Lower lobe of right lung (tissue), 2 donors: ENCODE measurements at places on chromosomes 1 and 21. TPM values are rescaled to one million over a fixed set of nuclear protein-coding genes. Genes with fewer than 3 reads are reported as not detected.

GRCh38 chr1:82273816-82274215 lies 473.1 kb downstream of the ADGRL2 start:
- H3K27me3 ChIP-seq, result no peaks in the 10 kb centered on the region
- DNase-seq, result no peak
- no peaks in the 10 kb centered on the region for H3K36me3 ChIP-seq
- H3K4me1 ChIP-seq, result no peaks in the 10 kb centered on the region

- no peak overlapping the region for H3K4me3 ChIP-seq
- H3K4me1 ChIP-seq, result no peaks in the 10 kb centered on the region
- no peaks in the 10 kb centered on the region for H3K36me3 ChIP-seq
- no peaks in the 10 kb centered on the region for H3K27me3 ChIP-seq
- no peak overlapping the region for H3K27ac ChIP-seq
- DNase-seq, result no peak
Measured at GRCh38 chr1:29557701-29558600, 321.6 kb downstream of the PTPRU start.

- H3K27ac ChIP-seq, result no peak overlapping the region
- no peak for DNase-seq
- H3K4me3 ChIP-seq, result no peak overlapping the region
- no peaks in the 10 kb centered on the region for H3K27me3 ChIP-seq
- no peaks in the 10 kb centered on the region for H3K36me3 ChIP-seq
Measured at GRCh38 chr1:231938211-231938610, 311.6 kb downstream of the DISC1 start.

DNA sequence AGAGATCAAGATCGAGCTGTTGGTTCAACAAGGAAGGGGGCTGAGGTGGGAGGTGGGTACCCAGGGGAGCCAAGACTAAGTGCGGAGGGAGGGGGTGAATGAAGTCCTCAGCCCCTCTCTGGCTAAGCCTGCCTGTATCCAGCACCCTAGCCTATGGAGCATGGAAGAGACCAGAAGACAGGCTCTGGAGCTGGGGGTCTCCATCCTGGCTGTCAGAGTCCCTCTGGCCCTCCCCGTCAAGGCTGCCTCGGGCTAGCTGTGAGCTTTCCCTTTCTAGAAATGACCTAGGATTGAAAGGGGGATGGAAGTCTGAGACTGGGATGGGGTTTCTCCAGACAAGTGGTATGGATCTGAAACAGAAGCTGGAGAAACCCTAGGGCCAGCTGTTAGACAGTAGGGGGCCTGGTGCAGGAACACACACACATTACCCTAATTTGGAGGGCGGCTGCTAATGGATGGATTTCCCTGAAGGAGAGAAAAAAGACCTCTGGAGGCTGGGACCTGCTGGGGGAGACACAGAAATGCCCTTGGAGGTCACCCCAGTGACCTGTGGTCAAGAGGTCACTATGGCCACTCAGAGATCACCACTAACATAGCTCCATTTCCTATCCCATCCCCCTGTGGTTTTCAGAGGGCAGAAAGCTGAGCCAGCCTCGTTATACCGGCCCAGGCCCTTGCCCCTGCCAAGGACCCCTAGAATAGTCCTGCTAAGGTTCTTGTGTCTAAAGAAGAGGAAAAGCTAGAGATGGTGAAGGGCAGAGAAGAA lies 107.8 kb downstream of the TMEM53 start:
- H3K27me3 ChIP-seq, result no peaks in the 10 kb centered on the region
- DNase-seq, result no peak
- no peak overlapping the region for H3K27ac ChIP-seq
- H3K4me1 ChIP-seq, result no peaks in the 10 kb centered on the region
- H3K4me3 ChIP-seq, result no peak overlapping the region

DNA sequence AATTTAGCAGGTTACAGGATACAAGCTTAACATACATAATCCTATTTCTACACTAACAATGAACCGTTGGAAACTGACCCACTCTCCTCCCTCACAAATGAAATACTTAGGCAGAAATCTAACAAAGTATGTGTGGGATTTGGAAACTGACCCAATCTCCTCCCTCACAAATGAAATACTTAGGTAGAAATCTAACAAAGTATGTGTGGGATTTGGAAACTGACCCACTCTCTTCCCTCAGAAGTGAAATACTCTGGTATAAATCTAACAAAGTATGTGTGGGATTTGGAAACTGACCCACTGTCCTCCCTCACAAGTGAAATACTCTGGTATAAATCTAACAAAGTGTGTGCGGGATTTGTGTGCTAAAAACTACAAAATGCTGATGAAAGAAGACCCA lies 60.3 kb downstream of the TRAF5 start:
- no peaks in the 10 kb centered on the region for H3K27me3 ChIP-seq
- H3K36me3 ChIP-seq, result peaks cover under 1% of the 10 kb centered on the region
- no peak overlapping the region for H3K4me3 ChIP-seq
- peaks cover 9% of the 10 kb centered on the region for H3K4me1 ChIP-seq
- H3K27ac ChIP-seq, result no peak overlapping the region

DNA sequence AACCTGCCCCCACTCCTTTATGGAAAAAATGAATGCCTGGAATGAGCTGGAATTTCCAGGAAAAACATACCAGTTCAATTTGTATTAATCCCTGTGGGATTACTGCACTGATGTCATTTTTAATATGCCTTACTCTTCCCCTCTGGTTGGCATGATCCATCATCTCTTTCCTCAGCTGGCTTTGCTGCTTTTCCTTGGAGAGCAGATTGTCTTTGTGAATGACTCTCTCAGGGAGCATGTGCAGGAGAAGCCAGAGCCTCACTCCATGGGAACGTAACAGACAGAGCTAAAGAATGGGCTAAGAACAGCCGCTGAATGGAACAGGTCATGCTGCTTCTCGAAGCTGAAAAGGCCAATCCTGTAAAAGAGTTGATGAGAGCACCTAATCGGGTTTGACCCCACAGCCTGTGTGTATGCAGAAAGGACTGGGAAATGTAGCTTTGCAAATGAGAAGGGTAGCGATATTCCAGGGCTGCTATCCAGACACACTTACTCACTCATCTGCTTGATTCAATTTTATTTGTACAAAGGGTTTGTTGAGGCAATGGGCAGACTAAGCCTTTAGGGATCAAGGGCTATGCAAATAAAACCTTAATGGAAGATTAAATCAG lies 20.7 kb downstream of the PHC2 start:
- H3K4me3 ChIP-seq, result no peak overlapping the region
- no peak overlapping the region for H3K27ac ChIP-seq
- no peaks in the 10 kb centered on the region for H3K27me3 ChIP-seq
- H3K36me3 ChIP-seq, result no peaks in the 10 kb centered on the region

DNA sequence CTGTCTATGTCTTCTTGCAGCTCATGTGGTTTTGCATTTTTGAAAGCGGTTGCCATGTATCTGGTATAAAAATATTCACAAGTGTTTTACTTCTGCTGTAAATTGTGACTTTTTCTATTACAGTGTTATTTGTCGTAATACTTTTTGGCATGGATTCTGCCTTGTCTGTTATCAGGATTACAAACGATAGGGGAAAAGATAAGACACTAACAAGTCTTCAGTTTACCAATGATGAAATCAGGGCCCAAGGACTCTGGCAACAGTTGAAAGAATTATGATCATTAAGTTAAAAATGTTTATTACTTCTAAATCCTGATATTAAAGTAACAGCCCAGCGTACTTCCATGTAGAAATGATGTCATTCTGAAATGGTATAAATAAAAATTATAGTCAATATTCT lies 298.8 kb downstream of the KIF26B start:
- no peak for DNase-seq
- no peak overlapping the region for H3K27ac ChIP-seq
- no peaks in the 10 kb centered on the region for H3K4me1 ChIP-seq
- H3K36me3 ChIP-seq, result no peaks in the 10 kb centered on the region
- no peaks in the 10 kb centered on the region for H3K27me3 ChIP-seq

The VWA5B1 gene
- total RNA-seq, result 0.30 TPM

DNA sequence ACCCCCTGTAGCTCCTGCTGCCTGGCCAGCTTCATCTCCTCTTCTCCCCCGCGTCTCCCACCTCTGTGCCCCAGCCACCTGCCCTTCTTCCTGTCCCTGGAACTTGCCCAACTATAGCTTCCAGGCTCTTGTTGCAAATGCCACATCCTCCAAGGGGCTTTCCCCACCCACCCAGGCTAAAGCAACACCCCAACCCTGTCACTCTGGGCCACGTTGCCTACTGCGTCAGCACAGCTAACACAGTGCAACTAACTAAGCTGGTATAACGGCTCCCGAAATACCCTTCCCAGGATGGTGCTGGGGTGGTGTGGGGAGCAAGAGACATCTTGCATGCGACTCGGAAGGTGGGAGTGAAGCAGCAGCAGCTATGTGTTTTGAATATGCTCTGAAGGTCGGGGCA lies 19.7 kb downstream of the CAMK2N1 start:
- no peaks in the 10 kb centered on the region for H3K36me3 ChIP-seq
- no peak overlapping the region for H3K27ac ChIP-seq
- peaks cover 5% of the 10 kb centered on the region for H3K27me3 ChIP-seq
- H3K4me3 ChIP-seq, result no peak overlapping the region
- no peaks in the 10 kb centered on the region for H3K4me1 ChIP-seq

DNA sequence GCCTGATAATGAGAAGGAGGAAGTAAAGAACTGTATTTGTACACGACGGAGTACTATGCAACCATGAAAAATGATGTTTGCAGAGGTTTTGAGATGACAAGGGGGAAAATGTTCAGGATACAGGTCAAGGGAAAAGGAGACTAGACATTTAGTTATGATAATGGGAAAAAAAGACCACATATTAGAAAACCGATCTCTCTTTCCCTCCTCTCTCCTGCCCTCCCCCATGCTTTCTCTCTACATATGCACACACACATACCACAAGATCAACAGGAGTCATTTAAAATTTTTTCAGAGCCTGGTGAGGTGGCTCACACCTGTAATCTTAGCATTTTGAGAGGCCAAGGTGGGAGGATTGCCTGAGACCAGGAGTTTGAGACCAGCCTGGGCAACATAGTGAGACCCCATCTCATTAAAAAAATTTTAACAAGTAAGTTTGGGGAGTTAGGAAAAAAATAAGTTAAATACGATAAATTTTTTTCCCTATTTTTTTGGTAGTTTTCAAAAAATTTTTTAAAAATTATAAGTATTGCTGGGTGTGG lies 44.5 kb downstream of the ECE1 start:
- no peaks in the 10 kb centered on the region for H3K27me3 ChIP-seq
- no peaks in the 10 kb centered on the region for H3K4me1 ChIP-seq
- no peak for DNase-seq
- H3K36me3 ChIP-seq, result peaks cover 82% of the 10 kb centered on the region

The CD244 gene
- 4.5 TPM for total RNA-seq

- no peaks in the 10 kb centered on the region for H3K4me1 ChIP-seq
- no peak overlapping the region for H3K27ac ChIP-seq
- H3K4me3 ChIP-seq, result no peak overlapping the region
- H3K36me3 ChIP-seq, result no peaks in the 10 kb centered on the region
- no peak for DNase-seq
- H3K27me3 ChIP-seq, result no peaks in the 10 kb centered on the region
Measured at GRCh38 chr1:242689378-242689777, 164.9 kb upstream of the PLD5 start.

- peak within 1 kb of the TSS; percentile 76 for H3K4me3 ChIP-seq
- H3K4me1 ChIP-seq, result peaks cover 11% of the 10 kb centered on the region
- H3K36me3 ChIP-seq, result no peaks in the 10 kb centered on the region
- peak; percentile 51 for DNase-seq
- H3K27me3 ChIP-seq, result peaks cover 9% of the 10 kb centered on the region
- H3K27ac ChIP-seq, result peak within 1 kb of the TSS; percentile 91
Measured at GRCh38 chr1:81800695-81801650, at the start of gene ADGRL2. Gene ADGRL2 (plus strand): TSS chr1:81800934. CDS start chr1:81836985, 36,051 bp downstream.

- H3K27ac ChIP-seq, result no peak overlapping the region
- no peak for DNase-seq
- H3K27me3 ChIP-seq, result peaks cover 42% of the 10 kb centered on the region
- no peaks in the 10 kb centered on the region for H3K36me3 ChIP-seq
- H3K4me1 ChIP-seq, result no peaks in the 10 kb centered on the region
Measured at GRCh38 chr1:18542351-18542750, 61.6 kb downstream of the KLHDC7A start.

- no peaks in the 10 kb centered on the region for H3K36me3 ChIP-seq
- H3K27ac ChIP-seq, result no peak overlapping the region
- peak; percentile 79 for DNase-seq
- no peaks in the 10 kb centered on the region for H3K4me1 ChIP-seq
Measured at GRCh38 chr1:158285756-158286241, 3.9 kb upstream of the CD1C start.

GRCh38 chr21:43743947-43744346 lies 25.0 kb downstream of the PDXK start:
- H3K27ac ChIP-seq, result no peak overlapping the region
- no peak for DNase-seq
- H3K27me3 ChIP-seq, result no peaks in the 10 kb centered on the region
- H3K4me3 ChIP-seq, result no peak overlapping the region
- H3K36me3 ChIP-seq, result peaks cover 75% of the 10 kb centered on the region

GRCh38 chr1:80540149-80540548 lies 1260.6 kb upstream of the ADGRL2 start:
- H3K4me3 ChIP-seq, result no peak overlapping the region
- no peaks in the 10 kb centered on the region for H3K4me1 ChIP-seq
- H3K27me3 ChIP-seq, result no peaks in the 10 kb centered on the region

DNA sequence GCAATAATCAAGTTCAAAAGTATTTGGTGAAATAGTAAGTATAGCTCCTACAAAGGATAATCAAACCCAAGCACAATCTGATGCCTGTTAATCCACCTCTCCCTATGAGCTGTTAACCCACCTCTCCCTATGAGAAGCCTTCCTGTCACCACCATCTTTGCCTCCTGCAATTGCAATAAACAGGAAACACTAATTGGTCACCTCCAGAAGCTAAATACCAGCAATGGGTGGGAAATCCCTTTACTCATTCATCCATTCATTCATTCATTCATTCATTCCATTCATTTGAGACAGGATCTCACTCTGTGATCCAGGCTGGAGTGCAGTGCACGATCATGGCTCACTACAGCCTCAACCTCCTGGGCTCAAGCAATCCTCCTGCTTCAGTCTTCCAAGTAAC lies 132.8 kb downstream of the RERE start:
- H3K27ac ChIP-seq, result no peak overlapping the region
- H3K4me3 ChIP-seq, result no peak overlapping the region
- H3K4me1 ChIP-seq, result peaks cover 40% of the 10 kb centered on the region
- no peak for DNase-seq
- H3K36me3 ChIP-seq, result no peaks in the 10 kb centered on the region

DNA sequence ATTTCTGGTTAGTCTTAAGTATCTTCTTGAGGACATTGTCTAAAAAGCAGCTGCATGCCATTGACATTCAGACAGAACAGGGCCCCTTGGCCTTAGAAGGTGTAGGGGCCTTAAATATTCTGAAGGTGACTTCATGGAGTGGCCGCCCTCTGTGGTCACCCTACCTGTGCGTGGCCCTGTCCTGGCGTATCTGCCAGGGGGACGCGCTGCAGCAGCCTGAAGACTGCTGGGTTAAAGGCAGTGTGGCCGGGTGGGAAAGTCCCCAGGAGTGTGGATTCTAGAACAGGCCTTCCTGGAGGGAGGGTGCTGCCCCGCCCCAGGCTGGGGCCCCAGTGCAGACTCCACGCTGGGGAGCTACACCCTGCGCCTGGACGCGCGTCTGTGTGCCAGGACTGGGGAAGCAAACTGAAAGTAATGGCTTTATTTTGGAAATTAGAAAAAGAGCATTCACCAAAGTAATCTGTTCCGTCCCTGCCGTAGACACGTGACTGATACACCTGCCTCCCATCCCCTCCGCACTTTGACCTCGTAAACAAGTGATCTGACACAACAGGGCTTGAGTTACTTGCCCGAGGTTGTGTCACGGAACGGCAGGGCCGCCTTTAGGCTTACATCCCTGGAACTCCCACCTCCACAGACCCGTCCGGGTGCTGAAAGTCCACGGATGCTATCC lies 1.8 kb downstream of the AGPAT3 start:
- H3K4me3 ChIP-seq, result peak overlapping the region; percentile 85
- H3K36me3 ChIP-seq, result peaks cover 11% of the 10 kb centered on the region
- peaks cover 39% of the 10 kb centered on the region for H3K4me1 ChIP-seq
- no peaks in the 10 kb centered on the region for H3K27me3 ChIP-seq

The BARHL2 gene
- total RNA-seq, result not detected
